ENCODE measurements at places on chromosomes 2 and 18. TPM values are rescaled to one million over a fixed set of nuclear protein-coding genes. Genes with fewer than 3 reads are reported as not detected.
A peak's percentile ranks its signal among the peaks of the same experiment; 100 is the strongest.

DNA sequence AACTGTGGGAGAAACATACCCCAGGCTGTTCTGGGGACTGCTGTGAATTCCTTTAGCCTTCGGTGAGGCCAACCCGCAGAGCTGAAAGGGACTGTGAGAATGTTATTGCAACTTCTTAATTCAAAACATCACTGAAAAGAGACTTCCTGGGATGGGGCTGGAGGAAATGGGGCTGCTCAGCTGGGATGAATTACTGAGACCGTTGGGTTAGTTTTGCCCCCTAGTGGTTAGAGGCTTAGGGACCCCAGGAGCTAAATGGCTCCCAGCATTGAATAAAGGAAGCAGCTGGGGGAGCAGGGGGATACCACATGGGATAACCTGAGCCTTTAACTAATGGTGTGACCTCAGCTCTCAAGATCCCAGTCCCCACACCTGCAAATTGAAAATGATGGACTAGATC lies 941.1 kb upstream of the FANCL start:
- H3K27ac ChIP-seq, result no peak overlapping the region
- H3K27me3 ChIP-seq, result no peaks in the 10 kb centered on the region
- H3K4me3 ChIP-seq, result no peak overlapping the region
- no peak for DNase-seq

- no peak for DNase-seq
- H3K27ac ChIP-seq, result no peak overlapping the region
- no peak overlapping the region for H3K4me3 ChIP-seq
These were observed 105.9 kb downstream of the NAT8 start for GRCh38 chr2:73536133-73536840.

DNA sequence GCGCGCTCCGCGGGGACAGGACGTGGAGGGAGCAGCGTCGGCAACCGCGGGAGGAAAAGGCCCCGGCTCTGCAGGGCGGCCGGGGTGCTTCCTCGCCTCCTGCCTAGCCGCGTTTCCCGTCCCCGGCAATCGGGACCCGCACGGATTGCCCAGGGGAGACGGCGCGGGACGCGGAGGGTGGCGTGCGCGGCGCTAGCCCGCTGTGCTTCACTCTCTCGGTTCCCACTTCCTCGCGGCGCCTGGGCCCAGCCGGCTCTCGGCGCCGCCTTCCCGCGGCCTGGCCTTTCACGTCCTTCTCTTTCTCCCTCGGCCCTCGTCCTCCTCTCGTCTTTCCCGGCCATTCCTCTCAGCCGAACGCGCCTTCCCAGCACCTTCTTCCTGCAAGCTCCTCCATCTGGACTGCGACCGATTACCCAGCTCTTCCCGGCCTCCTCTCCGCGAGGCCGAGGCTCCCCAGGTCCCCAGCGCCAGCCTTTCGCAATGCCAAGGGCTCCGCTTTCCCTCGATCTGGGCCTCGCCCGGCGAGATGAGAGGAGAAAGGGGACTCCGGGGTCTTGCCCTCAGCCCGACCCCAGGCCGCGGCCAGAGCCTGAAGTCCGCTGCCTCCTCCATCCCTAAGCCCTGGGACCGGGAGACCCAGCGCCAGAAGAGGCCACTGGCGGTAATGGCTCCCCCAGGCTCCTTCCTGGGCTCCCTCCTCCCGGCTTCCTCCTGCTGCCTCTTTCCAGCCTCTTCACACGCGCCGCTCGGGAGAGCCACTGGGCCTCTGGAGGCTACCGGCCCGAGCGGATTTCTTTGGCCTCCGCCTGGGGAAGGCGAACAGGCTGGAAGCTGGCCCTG lies 34.3 kb upstream of the ATP6V1B1 start:
- peak overlapping the region; percentile 30 for H3K27ac ChIP-seq
- H3K36me3 ChIP-seq, result no peaks in the 10 kb centered on the region
- H3K4me3 ChIP-seq, result peak overlapping the region; percentile 54
- peak; percentile 89 for DNase-seq

DNA sequence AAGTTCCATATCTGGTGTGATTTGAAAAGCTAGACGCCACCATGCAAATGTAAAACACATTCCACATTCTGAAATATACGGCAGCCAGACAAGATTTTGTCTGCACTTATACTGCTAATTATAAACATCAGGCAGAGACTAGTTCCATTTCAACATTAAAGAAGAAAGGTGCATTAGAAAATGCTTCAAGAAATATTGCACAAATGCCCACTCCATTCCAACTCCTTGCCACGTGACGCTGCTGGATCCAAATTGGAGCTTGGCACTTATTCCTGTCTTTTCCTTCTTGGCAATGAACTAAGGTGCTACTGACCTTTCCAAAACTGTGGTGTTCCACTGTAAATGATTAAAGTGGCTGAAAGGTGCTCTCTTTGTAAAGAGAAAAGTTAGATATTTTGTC lies 6.3 kb downstream of the COL6A3 start:
- H3K27me3 ChIP-seq, result no peaks in the 10 kb centered on the region
- H3K36me3 ChIP-seq, result no peaks in the 10 kb centered on the region
- peak; percentile 74 for DNase-seq
- H3K4me1 ChIP-seq, result peaks cover 98% of the 10 kb centered on the region
- H3K27ac ChIP-seq, result peak overlapping the region; percentile 90
- H3K4me3 ChIP-seq, result peak overlapping the region; percentile 28

GCG gene
- not detected for total RNA-seq

- H3K36me3 ChIP-seq, result no peaks in the 10 kb centered on the region
- peaks cover 24% of the 10 kb centered on the region for H3K4me1 ChIP-seq
- H3K27ac ChIP-seq, result no peak overlapping the region
- DNase-seq, result no peak
- H3K27me3 ChIP-seq, result no peaks in the 10 kb centered on the region
These were observed 104.2 kb upstream of the NEUROD1 start for GRCh38 chr2:181784556-181784955.

HAUS1 gene
- 32.8 TPM for total RNA-seq

DNA sequence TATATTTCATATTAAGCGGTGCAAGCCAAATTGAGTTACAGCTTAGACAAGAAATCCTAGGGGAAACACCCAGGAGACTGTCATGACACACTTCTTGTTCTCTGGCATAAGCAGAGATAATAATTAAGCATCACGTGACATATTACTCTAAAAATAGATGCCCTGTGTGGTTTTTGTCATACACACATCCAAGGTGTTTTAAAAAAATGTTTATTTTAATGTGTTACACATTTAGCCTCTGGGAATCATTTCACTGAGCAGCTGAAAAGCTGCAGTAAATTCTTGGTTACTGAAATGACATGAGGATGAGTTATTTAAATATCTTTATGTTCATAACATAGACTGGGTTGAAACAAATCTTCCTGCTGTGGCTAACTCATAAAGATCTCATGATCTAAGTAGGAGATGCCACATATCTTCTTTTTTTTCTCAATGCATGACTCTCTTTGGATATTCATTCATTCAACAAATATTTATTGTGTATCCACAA lies 38.0 kb upstream of the ERMN start:
- no peak overlapping the region for H3K4me3 ChIP-seq
- no peak for DNase-seq
- H3K27ac ChIP-seq, result no peak overlapping the region
- no peaks in the 10 kb centered on the region for H3K27me3 ChIP-seq
- H3K4me1 ChIP-seq, result peaks cover 14% of the 10 kb centered on the region
- H3K36me3 ChIP-seq, result no peaks in the 10 kb centered on the region

CD302 gene
- 46.9 TPM for total RNA-seq

GRCh38 chr2:106261871-106262321 lies 67.8 kb upstream of the UXS1 start:
- no peaks in the 10 kb centered on the region for H3K27me3 ChIP-seq
- no peak overlapping the region for H3K27ac ChIP-seq
- peak; percentile 80 for DNase-seq
- no peak overlapping the region for H3K4me3 ChIP-seq

- no peaks in the 10 kb centered on the region for H3K4me1 ChIP-seq
- no peak for DNase-seq
- peaks cover 26% of the 10 kb centered on the region for H3K36me3 ChIP-seq
- no peak overlapping the region for H3K4me3 ChIP-seq
These were observed 115.0 kb downstream of the GBX2 start for GRCh38 chr2:236052926-236053821.

- no peaks in the 10 kb centered on the region for H3K27me3 ChIP-seq
- DNase-seq, result no peak
- H3K27ac ChIP-seq, result no peak overlapping the region
- H3K4me3 ChIP-seq, result no peak overlapping the region
- peaks cover 19% of the 10 kb centered on the region for H3K36me3 ChIP-seq
These were observed 14.2 kb downstream of the PMS1 start for GRCh38 chr2:189798312-189799029.

- no peaks in the 10 kb centered on the region for H3K27me3 ChIP-seq
- no peak for DNase-seq
- H3K4me1 ChIP-seq, result peaks cover 11% of the 10 kb centered on the region
- no peak overlapping the region for H3K4me3 ChIP-seq
These were observed 149.5 kb downstream of the CCBE1 start for GRCh38 chr18:59547581-59548182.
